Anterior cingulate cortex (tissue), 58 donors: ENCODE measurements at places on chromosomes 11 and 22.

GRCh38 chr11:88367310-88367709 lies 29.8 kb upstream of the CTSC start:
- no peak for DNase-seq

DNA sequence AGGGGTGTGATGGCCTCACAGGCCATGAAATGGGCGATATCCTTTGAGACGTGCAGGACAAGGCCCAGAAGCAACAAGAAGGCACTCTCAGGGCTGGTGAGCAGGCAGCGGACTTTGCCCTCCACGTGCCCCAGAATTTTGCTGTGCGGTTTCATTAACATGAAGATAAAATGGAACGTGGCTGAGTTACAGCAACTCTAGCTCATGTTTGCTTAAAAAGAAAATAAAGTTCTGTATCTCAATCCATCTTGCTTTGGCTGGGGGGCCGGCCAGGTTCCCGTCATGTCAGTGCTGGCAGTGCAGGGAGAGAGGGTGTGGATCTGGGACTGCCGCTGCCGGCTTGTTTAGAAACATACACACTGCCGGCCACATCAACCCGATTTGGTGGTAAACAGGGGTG lies 370.1 kb downstream of the OPCML start:
- no peak for DNase-seq

GRCh38 chr22:49106096-49106841 lies 721.4 kb downstream of the BRD1 start:
- no peak for DNase-seq

DNA sequence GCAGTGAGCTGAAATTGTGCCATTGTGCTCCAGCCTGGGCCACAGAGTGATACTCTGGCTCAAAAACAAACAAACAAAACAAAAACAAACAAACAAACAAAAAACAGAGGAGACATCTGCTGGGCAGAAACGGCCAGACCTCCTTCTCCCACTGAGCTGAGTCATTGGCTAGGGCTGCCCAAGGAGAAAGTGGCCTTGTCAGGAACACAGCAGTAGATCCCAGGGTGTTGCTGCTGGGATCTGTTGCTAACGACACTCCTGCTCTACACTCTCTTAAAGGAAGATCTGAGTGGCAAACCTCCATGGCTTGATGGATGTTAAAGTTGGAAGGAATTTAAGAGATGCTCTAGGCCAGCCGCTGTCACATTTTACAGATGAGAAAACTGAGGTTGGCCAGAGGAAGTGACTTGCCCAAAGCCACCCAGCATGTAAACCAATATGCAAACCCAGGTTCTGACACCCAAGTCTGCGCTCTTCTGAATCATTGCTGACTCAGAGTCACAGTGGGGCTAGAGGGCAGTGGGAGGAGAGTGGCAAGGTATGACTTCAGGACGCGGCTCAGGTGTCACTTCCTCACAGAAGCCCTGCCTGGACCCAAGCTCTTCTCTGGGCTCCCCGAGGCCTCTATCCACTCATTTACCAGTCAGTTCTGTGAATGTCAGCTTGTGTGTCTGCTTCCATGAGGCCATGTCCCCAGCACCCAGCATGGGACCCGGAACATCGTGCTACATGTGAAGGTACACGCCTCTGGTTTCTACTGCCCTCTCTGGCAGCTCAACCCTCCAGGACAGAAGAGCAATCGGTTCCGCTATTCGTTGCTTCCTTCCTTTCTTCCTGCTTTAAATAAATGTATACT lies 11.3 kb upstream of the GDPD5 start:
- DNase-seq: no peak

GRCh38 chr11:41323446-41323845 lies 136.0 kb downstream of the LRRC4C start:
- DNase-seq: no peak

- no peak for DNase-seq
These were observed 17.2 kb downstream of the FRMD8 start for GRCh38 chr11:65403607-65404121.

DNA sequence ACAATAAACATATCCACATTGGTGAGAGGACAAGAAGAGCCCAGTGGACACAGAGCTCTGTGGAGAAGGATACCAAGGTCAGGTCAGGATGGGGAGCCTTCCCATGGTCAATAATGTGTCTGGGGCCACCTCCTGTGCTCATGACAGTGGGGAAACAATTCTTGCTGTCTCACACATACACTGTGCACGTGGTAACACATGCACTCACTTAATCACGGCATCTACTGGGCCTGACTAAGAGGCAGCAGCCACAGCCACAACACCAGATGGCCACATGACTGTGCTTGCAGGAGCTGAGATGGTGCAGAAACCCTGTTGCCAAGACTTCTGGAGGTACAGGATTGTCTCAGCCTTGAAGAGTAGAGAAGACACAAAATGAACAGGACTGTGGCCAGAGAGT lies 28.6 kb downstream of the C22orf42 start:
- DNase-seq: no peak

- no peak for DNase-seq
These were observed 28.5 kb downstream of the DCDC1 start for GRCh38 chr11:31340903-31341572.

DNA sequence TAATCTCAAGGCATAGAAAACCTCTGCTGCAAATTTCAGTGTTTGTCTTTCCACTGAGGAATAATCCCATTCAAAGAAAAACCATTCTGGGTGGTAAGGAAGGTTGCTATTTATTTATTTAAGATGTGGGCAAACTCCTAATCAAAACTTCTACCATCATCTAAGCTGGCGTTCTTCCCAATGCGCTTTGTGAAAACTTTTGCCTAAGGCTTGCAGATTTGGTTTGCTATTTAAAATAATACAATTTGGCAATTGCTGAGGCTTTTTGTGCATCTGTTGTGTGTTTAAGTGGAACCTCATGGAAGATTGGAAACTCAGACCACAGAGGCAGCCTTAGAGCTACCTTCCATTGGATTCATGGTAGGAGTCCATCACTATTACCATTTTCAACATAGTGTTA lies 309.0 kb downstream of the BLID start:
- no peak for DNase-seq

- DNase-seq: no peak
These were observed 74.5 kb upstream of the ARFGAP3 start for GRCh38 chr22:42931421-42932196.

DNA sequence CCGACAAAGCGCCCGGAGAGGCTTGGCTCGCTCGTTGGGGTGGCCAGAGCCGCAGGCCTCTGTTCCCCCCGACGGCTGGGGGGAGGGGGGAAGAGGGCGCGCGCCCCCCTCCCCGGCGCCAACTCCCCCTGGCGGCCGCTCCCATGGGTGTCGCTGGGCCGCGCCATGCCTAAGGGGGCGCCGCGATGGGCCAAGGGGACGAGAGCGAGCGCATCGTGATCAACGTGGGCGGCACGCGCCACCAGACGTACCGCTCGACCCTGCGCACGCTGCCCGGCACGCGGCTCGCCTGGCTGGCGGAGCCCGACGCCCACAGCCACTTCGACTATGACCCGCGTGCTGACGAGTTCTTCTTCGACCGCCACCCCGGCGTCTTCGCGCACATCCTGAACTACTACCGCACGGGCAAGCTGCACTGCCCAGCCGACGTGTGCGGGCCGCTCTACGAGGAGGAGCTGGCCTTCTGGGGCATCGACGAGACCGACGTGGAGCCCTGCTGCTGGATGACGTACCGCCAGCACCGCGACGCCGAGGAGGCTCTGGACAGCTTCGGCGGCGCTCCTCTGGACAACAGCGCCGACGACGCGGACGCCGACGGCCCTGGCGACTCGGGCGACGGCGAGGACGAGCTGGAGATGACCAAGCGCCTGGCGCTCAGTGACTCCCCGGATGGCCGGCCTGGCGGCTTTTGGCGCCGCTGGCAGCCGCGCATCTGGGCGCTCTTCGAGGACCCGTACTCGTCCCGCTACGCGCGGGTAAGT lies 1.4 kb downstream of the KCNC1 start:
- no peak for DNase-seq

GRCh38 chr22:19727310-19728150 lies 4.2 kb downstream of the GP1BB start:
- no peak for DNase-seq

DNA sequence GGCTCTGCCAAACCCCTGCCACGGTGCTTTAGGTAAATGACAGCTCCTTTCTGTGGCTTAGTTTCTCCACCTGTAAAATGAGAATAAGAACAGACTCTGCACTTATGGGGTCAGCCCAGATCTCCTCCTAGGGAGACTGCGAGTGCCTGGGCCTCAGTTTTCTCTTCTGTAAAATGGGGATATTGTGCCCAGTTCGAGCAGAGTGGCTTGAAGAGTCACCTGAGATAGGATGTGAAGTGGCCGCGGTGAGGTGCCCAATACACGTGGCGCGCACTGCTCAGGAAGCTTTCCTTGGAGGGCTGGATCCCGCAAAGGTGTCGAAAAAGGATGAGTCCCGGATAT lies 473 bp upstream of the EMID1 start:
- DNase-seq: no peak

DNA sequence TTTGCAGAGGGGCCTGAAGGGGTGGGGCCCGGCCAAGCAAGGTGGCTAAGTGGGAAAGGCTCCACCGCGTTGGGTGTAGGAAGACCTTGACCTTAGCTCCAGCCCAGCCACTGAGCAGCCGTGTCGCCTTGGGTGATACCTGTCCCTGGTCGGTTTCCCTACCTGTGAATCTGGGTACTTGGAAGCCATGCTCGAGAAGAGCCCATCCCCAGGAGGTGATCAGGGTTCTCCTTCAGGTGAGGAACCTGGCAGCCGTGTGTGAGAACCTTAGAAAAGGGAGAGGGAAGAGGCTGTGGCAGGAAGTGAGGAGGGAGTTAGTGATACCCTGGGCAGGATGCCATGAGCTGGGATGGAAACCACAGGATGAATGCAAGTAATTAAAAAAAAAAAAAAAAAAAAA lies 21.6 kb downstream of the PPARA start:
- no peak for DNase-seq

GRCh38 chr11:475941-476340 lies 25.9 kb downstream of the PTDSS2 start:
- no peak for DNase-seq
